Fibroblast of the aortic adventitia (primary cell): ENCODE measurements at places on chromosomes 1 and 21. TPM values are rescaled to one million over a fixed set of nuclear protein-coding genes. Genes with fewer than 3 reads are reported as not detected.

- peak; percentile 84 for DNase-seq
These were observed 133.6 kb downstream of the EIF4G3 start for GRCh38 chr1:21042929-21043605.

DNA sequence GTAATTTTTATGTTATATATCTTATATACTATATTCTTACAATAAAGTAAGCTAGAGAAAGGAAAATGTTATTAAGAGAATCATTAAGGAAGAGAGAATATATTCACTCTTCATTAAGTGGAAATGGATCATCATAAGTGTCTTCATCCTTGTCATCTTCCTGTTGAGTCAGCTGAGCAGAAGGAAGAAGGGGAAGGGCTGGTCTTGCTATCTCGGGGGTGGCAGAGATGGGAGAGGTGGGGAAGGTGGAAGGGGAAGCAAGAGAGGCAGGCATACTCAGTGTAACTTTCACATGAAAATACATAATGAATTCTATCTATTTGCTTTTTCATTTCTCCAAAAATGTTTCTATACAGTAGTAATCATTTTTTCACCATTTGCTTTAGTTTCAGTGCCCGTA lies 5.1 kb downstream of the DNASE2B start:
- no peak for DNase-seq

GRCh38 chr1:173862769-173863223 lies 5.0 kb downstream of the GAS5 start:
- no peak for DNase-seq

DNA sequence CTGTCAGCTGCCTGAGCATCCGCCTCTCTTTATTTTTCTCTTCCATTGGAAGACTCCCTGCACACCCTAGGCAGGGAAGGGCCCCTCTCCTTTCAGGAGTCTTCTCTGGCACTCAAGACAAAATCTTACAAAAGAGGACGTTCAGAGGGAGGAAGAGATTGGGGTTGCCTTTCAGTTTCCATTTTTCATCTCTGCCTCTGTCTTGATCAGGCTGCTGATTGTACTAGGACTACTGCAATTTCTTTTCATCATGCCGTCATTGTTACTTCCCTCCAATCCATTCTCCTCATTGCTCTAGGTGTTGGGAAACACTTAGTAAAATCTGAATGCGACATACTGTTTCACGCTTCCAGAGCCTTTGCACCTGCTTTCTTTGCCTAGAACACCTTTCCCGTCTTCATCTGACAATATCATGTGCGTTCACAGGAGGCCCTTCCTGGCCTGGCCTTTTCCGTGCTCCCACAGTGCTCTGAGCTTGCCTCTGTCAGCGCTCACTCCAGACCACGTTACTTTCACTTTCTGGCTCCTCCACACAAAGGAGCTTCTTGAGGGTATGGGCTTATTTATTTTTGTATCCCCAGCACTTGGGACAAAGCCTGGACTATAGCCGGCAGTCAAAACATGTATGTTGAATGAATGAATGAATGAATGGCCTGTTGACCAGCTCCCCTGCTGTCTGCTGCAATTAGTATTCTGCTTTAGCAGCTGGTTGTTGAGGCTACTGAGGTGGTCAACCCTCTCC lies 10.9 kb downstream of the LRRC71 start:
- DNase-seq = peak; percentile 35

GRCh38 chr1:198199105-198199504 lies 42.3 kb downstream of the NEK7 start:
- no peak for DNase-seq

SPRR1B gene
- not detected in 2 replicates for total RNA-seq

DNA sequence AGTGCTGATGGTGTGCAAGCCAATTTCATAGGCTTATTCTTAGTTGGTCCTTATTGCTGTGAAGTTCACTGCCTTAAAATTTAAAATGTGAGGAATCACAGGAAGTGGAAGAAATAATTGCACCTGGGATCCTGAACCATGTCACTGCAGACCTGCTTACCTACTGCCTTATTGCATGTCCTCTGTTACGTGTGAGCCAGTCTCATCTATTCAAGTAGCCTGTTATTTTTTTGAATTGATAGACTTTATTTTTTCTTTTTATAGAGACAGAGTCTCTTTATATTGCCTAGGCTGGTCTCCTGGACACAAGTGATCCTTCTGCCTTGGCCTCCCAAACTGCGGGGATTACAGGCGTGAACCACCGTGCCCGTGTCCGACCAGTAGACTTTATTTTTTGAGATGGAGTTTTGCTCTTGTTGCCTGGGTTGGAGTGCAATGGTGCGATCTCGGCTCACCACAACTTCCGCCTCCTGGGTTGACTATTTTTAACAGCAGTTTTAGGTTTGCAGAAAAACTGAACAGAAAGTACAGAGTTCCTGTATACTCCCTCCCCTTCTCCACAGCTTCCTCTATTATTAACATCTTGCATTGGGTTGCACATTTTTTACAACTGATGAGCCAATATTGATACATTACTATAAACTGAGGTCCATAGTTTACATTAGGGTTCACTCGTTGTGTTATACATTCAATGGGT lies 14.0 kb upstream of the DISC1 start:
- no peak for DNase-seq

GRCh38 chr1:73953586-73953985 lies 244.4 kb downstream of the LRRIQ3 start:
- no peak for DNase-seq

DNA sequence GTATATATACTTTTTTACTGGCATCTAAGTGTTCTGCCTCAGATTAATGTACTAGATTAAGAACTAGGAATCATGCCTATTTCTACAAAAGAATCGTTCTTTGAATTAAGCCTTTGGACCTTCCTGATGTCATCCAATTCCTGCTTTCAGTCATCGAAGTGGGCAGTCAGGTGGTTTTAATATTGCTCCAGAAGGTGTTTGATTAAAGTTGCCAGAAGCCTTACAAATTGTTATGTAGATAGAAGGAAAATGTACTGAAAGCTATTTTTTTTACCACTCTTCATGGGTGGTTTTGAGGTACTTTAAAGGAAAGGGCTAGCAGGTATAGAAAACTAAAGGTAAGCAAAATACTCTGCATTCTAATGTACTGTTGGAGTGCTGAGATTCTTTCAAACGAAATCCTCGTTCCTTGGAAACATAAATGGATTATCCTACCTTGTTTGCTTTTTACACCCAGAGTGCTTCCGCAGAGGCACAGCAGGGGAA lies 716 bp downstream of the CTBS start:
- peak; percentile 25 for DNase-seq

DNA sequence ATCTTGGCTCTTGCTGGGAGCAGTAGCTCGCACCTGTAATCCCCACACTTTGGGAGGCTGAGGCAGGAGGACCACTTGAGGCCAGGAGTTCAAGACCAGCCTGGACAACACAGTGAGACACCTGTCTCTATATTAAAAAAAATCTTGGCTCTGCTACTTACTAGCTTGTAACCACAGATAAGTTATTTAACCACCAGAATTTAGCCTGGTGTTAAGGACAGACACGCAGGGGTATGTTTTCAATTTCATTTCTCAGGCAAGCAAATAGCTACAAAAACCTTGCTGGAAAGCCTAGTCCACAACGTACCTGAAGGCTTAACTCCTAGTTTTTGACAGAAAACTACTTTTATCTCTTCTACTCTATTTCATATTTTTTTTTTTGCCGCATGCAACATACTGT lies 24.8 kb upstream of the GFI1 start:
- no peak for DNase-seq

DNA sequence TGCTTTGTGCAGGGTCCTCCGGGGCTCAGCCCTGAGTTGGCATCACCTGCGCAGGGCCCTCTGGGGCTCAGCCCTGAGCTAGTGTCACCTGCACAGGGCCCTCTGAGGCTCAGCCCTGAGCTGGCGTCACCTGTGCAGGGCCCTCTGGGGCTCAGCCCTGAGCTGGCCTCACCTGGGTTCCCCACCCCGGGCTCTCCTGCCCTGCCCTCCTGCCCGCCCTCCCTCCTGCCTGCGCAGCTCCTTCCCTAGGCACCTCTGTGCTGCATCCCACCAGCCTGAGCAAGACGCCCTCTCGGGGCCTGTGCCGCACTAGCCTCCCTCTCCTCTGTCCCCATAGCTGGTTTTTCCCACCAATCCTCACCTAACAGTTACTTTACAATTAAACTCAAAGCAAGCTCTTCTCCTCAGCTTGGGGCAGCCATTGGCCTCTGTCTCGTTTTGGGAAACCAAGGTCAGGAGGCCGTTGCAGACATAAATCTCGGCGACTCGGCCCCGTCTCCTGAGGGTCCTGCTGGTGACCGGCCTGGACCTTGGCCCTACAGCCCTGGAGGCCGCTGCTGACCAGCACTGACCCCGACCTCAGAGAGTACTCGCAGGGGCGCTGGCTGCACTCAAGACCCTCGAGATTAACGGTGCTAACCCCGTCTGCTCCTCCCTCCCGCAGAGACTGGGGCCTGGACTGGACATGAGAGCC lies 22.7 kb downstream of the COL6A1 start:
- DNase-seq = no peak

PPFIA4 gene
- total RNA-seq = 1.3 and 10.0 TPM in 2 replicates

GRCh38 chr1:116330846-116331245 lies 42.2 kb upstream of the ATP1A1 start:
- no peak for DNase-seq

CHRM3 gene
- 0.09 TPM in 1 of 2 replicates, not detected in the other for total RNA-seq
